ENCODE measurements at places on chromosomes 6 and 20. TPM values are rescaled to one million over a fixed set of nuclear protein-coding genes. Genes with fewer than 3 reads are reported as not detected.

The DLK2 gene
- 2.0 TPM for total RNA-seq

The MLN gene
- not detected for total RNA-seq

The LAMA5 gene
- 30.9 TPM for total RNA-seq

- no peak for DNase-seq
Measured at GRCh38 chr20:57208198-57208597, 58.2 kb downstream of the BMP7 start.

GRCh38 chr20:50338479-50339391, 148.1 kb downstream of the CEBPB start:
- DNase-seq: no peak

- DNase-seq: no peak
Measured at GRCh38 chr6:102390541-102390940, 997.0 kb downstream of the GRIK2 start.

DNA sequence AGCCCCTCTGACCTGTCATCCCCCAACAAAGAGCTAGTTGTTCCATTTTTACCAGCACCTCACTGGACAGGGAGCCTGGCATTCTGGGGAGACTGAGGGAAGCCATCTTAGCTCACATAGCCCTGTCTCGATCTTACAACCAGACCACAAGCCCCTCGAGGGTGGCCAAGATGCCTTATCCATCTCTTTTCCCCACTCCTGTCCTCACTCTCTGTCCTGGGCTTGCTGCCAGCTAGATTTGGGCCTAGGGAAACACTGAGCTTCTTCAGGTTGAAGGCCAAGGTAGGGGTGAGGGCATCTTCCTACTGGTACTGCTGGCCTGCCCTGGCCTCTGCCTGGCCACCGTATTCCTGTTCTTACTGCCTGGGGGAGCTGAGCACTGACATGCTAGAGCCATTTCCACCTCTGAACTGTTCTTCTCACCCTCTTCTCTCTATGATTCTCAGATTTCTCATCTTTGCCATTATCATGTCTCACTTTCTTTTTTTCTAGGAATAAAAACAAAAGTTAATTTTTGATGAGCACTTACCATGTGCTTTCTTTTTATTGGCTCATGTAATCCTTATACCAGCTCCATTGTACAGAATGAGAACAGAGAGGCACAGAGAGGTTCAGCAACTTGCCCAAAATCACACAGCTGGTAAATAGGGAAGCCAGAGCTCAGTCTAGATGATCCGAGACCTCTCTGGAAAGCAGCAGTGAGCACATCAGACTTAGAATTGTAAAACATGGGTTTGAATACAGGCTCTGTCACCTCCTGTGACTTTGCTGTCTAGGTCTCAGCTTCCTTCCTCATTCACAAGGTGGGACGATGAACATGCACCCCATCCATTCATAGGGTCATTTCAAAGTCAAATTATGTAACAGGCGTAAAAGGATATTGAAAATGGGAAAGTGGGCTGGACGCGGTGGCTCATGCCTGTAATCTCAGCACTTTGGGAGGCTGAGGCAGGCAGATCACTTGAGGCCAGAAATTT, 28.7 kb downstream of the FGD2 start:
- no peak for DNase-seq

DNA sequence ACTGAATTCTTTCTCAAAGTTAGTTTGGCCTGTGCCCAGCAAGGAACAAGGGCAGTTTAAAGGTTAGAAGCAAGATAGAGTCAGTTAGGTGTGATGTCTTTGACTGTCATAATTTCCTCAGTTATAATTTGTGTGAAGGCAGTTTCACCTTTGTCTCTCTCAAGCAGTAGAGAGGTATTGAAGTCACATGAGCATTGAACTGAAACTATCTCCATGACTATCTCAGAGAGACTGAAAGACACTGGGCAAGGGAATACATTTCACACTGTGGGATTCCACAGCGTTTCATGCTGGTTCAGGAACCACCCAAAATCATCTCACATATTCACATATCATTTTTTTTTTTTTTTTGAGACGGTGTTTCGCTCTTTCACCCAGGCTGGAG, 366.1 kb downstream of the PREX1 start:
- DNase-seq: no peak

Data from muscle of leg (tissue), 16 donors.